ENCODE measurements at places on chromosomes 7 and 10.

GRCh38 chr7:2934211-2934731 is 90.2 kb upstream of the GNA12 start:
- DNase-seq = no peak

- no peak for DNase-seq
These were observed 301.1 kb downstream of the INHBA start for GRCh38 chr7:41401833-41402232.

DNA sequence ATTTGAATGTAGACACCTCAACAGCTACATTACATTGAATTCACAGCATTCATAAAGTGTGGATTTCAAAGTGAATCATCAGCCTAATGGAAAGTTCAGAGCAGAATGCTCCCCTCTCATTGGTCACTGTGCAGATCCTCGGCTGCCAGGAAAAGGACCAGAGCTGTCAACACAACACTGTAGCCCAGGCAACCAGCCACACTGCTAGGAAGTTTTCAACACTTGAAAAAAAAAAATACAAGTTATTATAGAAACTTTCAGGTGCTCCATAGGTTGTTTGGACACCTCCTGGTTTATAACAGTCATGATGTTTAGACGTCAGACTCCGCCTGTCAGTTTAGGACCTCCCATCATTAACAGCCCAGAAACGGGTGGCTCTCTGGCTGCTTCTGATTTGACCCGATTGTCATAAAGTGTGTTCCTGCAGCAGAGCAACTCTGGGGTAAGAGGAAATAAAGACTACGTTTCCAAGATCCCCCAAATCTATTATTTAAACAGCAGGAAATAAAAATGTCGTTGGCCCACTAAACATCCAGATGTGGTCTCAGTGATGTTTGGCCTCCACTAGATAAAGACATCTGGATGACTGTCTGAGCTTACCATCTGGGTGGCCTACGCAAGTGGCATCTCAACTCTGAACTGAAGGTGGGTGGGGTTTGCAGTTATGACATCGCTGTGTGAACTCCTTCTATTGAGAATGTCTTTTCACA is 117.4 kb downstream of the CABCOCO1 start:
- DNase-seq = no peak

- no peak for DNase-seq
These were observed 15.5 kb upstream of the CPXM2 start for GRCh38 chr10:123906884-123907652.

GRCh38 chr10:5594271-5595049 is 69.7 kb downstream of the CALML3 start:
- no peak for DNase-seq

DNA sequence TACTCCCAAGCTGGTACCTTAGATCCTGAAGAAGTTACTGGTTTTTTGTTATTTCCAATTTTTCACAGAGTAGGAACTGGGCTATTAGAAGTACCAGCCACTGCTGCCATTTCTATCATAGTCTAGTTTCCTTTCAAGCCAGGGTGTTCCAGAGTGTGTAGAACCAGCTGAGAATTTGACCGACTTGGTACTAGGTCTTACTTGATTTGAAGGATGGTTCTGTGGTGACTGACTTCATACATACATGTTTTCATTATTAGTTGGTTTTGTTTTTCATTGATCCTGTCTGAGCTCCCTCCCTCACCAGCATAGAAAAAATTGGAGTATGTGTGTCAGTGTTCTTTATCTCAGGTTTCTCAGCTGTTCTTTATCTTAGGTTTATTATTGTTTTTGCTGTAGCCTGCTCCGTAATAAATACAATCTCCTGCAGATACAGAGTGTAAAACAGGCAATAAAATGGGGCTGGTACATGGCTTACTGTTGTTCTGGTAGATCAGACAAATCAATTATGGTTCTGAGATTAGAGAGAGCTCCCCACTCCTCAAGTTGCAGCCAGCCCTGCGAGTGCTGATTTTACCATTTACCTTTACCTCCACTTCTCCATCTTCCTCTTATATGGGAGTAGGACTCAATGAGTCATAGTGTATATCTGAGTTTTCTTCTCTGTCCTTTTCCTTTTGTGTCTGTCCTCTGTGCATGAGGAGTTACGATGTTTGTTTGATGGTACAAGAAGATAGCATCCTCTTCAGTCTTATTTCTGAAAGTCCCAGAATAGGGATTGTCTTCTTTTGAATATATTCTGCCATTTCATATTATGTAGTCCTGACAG is 122.6 kb downstream of the LRRC4 start:
- no peak for DNase-seq

- no peak for DNase-seq
These were observed 154.6 kb upstream of the GDF10 start for GRCh38 chr10:47145290-47145934.

- DNase-seq = no peak
These were observed 17.3 kb downstream of the SYPL1 start for GRCh38 chr7:106094780-106095179.

DNA sequence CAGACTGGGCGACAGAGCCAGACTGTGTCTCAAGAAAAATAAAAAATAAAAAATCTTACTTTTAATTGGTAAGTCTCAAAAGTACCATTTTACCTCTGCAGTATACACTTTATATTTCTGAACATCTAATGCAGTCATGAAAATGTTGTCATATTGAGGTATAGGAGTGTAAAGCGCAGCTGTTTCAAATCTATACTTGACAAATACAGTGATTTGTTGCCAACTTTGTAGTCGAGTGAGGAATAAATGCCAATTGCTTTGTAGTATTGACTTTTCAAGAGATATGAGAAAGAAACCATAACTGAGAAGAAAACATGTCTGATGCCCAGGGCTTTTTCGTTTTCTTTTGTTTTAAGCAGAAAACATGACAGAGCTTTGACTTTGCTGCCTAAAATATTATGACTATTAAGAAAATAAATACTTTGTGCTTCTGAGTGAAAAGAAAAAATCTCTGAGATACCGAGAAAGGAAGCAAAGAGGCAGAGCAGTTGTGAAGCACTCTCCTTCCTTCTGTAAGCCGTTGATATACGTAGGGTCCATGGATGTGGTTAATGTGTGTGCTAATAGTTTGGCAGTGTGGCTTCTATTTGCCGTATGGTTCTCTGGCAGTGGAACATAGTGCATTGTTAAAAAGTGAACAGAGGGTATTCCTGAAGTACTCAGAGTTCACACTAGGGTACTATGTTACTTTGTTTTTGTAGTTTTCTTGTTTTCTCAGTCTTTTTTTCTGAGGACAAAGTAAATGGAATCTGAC is 38.2 kb downstream of the AVL9 start:
- DNase-seq = no peak

DNA sequence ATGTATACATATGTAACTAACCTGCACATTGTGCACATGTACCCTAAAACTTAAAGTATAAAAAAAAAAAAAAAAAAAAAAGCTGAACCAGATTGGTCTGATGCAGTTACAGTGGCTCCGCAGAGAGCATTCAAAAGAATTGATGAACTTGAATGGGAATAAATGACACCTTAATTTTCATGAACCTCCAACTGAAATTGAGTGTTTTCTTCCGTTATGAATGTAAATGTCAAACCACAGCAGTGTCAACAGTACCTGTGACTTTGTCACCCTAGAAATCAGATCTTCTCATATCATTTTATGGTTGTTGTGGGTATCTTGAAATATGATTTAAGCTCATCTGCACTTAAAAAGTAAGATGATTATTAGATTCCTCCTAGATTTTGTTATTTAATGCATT is 32.7 kb upstream of the SRGN start:
- no peak for DNase-seq

DNA sequence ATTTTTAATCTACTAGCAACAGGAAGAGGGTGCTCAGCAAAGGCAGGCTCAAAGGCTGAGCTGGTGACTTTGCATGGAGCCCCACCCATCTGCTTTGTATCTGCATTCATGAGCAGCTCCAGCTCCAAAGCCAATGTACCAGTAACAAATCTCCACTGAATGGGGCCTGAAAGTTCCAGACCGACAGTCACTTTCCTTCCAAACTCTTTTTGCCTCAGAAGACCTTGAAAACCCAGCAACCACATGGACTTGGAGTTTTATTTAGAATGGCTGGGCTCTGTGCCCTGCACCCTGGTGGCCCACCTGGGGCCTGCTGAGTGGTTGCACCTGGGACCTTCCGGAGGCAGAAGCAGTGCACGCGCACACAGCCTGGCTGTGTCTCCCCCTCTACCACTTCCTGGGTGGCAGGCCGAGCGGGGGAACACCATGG is 195.0 kb upstream of the PLXNA4 start:
- no peak for DNase-seq

GRCh38 chr7:57381581-57381980 is 68.4 kb upstream of the ZNF716 start:
- DNase-seq = no peak

DNA sequence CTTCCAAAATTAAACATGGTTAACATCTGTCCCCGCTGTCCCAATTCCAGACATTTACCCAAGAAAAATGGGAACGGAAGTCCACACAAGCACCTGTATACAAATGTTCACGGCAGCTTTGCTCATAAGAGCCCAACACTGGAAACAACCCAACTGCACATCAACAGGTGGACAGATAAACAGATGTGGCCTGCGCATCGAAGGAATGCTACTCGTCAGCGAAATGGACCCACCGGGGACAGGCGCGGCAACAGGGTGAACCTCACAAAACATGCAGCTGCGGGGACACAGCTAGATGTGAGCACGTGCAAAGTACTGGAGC is 20.9 kb downstream of the GPR146 start:
- no peak for DNase-seq

GRCh38 chr10:95214369-95214768 is 20.3 kb downstream of the ACSM6 start:
- DNase-seq = no peak

GRCh38 chr7:129854401-129854800 is 98.4 kb downstream of the UBE2H start:
- DNase-seq = no peak

GRCh38 chr7:14911077-14911476 is 8.5 kb upstream of the DGKB start:
- DNase-seq = no peak

Measured in HS-27A (cell line).